ENCODE measurements at places on chromosomes 3 and 15. TPM values are rescaled to one million over a fixed set of nuclear protein-coding genes. Genes with fewer than 3 reads are reported as not detected.
A peak's percentile ranks its signal among the peaks of the same experiment; 100 is the strongest.

GRCh38 chr3:129289201-129289921 is 10.7 kb downstream of the HMCES start:
- no peaks in the 10 kb centered on the region for H3K27me3 ChIP-seq
- H3K4me1 ChIP-seq: no peaks in the 10 kb centered on the region
- no peak overlapping the region for H3K4me3 ChIP-seq
- H3K36me3 ChIP-seq: peaks cover 12% of the 10 kb centered on the region

DNA sequence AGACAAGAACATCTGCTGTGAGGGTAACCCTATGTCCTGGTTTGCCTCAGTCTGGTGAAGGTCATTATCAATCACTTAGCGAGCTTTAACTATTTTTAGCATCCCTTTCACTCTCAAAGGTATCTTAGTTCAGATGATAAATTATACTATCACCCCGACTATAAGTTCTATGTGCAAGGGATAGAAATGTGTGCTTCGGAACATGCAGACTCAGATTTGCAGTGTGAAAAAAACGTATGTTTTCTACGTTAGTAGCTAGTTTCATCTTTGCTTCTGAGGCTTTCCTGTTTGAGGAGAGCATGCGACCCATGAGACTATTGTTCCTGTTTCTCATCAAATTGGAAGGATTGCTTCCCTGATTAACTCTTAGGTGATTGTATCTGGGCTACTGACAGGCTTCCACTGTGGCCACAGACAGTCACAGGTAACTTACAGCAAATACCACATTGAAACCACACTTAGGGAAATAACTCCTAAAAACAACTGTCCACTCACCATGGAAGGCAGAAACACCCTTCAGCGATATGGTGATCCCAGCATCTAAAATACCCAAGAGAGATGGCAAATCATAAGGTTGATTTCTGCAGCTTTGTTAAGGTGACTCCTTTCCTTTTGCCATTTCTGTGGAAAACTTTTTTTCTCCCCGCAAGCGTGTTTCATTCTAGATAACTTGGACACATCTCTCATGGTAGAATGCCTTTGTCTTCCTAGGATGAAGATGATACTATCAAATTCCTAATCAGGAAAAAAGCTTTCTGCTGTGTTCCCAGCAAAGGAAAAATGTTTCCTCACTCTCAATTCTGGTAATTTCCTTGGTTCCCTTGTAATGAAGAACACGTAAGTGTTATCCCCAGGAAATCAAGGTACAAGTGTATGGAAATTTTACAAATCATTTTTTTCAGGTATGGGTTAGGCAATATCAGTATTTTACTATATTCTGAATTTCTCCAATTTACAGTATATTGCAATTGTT is 5.2 kb downstream of the GCSAM start:
- no peak overlapping the region for H3K4me3 ChIP-seq
- peak overlapping the region; percentile 93 for H3K27ac ChIP-seq
- H3K36me3 ChIP-seq: peaks cover 19% of the 10 kb centered on the region
- DNase-seq: peak; percentile 72
- H3K4me1 ChIP-seq: peaks cover 75% of the 10 kb centered on the region

DNA sequence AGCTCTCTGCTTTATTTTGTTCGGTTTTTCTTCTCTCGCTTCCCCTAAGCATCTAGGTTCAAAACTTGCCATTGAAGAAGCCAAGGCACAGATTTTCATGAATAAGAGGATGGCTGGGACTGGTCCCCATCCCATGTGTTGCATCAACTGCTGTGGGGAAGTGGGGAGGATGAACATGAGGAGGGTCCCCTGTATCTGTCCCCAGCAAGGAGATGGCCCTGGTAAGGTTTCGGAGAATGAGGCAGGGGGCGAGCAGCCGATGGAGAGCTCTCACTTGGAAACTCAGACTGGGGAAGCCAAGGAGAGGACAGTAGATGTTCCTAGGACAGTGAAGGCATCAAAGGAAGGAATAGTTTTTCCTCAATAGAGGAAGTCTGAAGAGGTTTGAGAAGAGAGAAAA is 142.0 kb upstream of the ATP2B2 start:
- no peaks in the 10 kb centered on the region for H3K36me3 ChIP-seq
- H3K27ac ChIP-seq: no peak overlapping the region
- no peaks in the 10 kb centered on the region for H3K27me3 ChIP-seq
- no peak for DNase-seq

- H3K4me3 ChIP-seq: no peak overlapping the region
- H3K27ac ChIP-seq: no peak overlapping the region
- H3K4me1 ChIP-seq: peaks cover 18% of the 10 kb centered on the region
These were observed 4.6 kb upstream of the PRKCD start for GRCh38 chr3:53156368-53156834.

TICRR gene
- total RNA-seq: not detected

NOX5 gene
- not detected for total RNA-seq

All from B cell (primary cell).